ENCODE measurements at places on chromosomes 2 and 18.

DNA sequence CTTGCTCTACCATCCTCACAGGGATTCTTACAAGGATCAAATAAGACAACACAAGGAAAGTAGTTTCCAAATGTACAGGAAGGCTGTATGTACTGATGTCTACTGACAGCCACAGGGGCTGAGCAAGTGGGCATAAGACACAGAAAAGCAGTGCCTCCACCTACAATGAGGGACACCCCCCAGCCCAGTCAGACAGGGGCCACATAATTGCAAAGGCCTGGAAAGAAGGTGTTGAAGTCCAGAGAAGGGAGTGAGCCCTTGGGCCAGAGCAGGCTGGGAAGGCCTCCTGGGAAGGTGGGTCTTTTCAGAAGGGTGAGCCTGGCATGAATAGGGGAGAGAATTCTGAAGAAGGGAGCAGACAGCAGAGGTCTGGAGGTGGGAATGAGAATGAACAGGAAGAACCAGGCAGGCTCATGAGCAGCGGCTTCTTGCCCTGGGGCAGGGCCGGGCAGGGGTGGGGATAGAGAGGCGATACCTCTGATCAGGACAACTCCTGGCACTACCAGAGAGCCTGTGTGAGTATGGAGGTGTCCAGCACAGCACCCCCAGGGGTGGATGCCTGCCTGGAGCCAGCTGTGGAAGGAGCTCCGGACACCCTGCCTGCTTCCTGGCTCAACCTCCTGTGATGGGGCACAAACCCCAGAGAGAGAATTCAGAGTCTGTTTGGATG lies 30.1 kb downstream of the HS1BP3 start:
- no peak for DNase-seq

- DNase-seq = no peak
These were observed 15.0 kb upstream of the PGAP1 start for GRCh38 chr2:196941398-196942078.

GRCh38 chr2:42767899-42768705 lies 4.2 kb upstream of the OXER1 start:
- no peak for DNase-seq

GRCh38 chr2:63488118-63488713 lies 100.1 kb downstream of the WDPCP start:
- DNase-seq = peak; percentile 25

- DNase-seq = no peak
These were observed 267.8 kb upstream of the NCKAP5 start for GRCh38 chr2:133835821-133836619.

- no peak for DNase-seq
These were observed 114.1 kb upstream of the MSH2 start for GRCh38 chr2:47288864-47289263.
